ENCODE measurements at places on chromosomes 7 and 10. TPM values are rescaled to one million over a fixed set of nuclear protein-coding genes. Genes with fewer than 3 reads are reported as not detected.

The MYOZ1 gene
- 4.3 TPM for total RNA-seq

The BMPR1A gene
- 72.7 TPM for total RNA-seq

The TM9SF3 gene
- 205 TPM for total RNA-seq

The CCDC186 gene
- total RNA-seq: 49.7 TPM

The FAM131B gene
- not detected for total RNA-seq

The C10orf143 gene
- total RNA-seq: 5.6 TPM

The DNAJC12 gene
- total RNA-seq: 1.8 TPM

The MMRN2 gene
- total RNA-seq: 30.8 TPM

The SAMD8 gene
- 34.3 TPM for total RNA-seq

The TUBB8 gene
- 0.50 TPM for total RNA-seq

The MYH16 gene
- not detected for total RNA-seq

The CYP2W1 gene
- not detected for total RNA-seq

The RBP4 gene
- total RNA-seq: 5.4 TPM

The SFRP4 gene
- 3.5 TPM for total RNA-seq

The AMPH gene
- total RNA-seq: 1.9 TPM

The TRIM50 gene
- 1.0 TPM for total RNA-seq

The SRPK2 gene
- 45.1 TPM for total RNA-seq

The EBF3 gene
- total RNA-seq: 9.3 TPM

The HOGA1 gene
- 0.67 TPM for total RNA-seq

The CALCR gene
- total RNA-seq: not detected

The MRLN gene
- not detected for total RNA-seq
